Left ventricle myocardium inferior (tissue), 1 donor: ENCODE measurements at places on chromosomes 5 and 9. TPM values are rescaled to one million over a fixed set of nuclear protein-coding genes. Genes with fewer than 3 reads are reported as not detected.

- DNase-seq: no peak
Measured at GRCh38 chr5:9337928-9338595, 207.8 kb downstream of the SEMA5A start.

- DNase-seq: peak; percentile 76
Measured at GRCh38 chr5:132103332-132103951, 29.9 kb downstream of the CSF2 start.

- no peak for DNase-seq
Measured at GRCh38 chr5:115333164-115333563, 36.7 kb upstream of the CCDC112 start.

- no peak for DNase-seq
Measured at GRCh38 chr9:94014066-94014654, 59.0 kb upstream of the BARX1 start.

DNA sequence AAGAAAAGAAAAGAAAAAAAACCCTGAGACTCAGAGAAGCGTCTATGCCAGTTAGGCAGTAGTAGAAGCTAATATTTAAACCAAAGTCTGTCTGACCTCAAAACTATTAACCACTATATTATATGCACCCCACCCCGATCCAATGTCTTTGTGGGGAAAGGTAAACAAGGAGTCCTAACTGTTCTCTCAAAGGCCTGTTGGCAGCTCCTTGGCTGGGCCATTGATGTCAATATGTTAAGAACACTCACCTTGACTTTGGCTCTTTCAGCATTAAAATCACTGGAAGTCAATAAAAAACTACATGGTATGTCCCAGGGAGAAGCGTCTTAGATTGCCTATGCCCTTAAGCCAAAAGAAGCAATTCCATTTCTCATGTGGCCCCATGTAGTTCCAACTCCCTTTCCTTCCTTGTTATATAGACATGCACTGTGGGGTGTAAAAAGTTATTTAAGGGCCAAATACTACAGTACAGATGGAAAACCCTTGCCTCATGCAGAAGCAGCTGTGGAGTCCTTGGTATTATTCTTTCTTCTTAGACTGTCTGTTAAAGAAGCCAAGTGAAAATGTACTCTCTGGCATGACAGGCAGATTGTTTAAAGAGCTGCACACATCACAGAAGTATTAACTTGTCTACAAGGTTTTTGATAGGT lies 308.6 kb upstream of the RPS23 start:
- DNase-seq: no peak

- DNase-seq: no peak
Measured at GRCh38 chr9:76357555-76357954, 36.7 kb downstream of the RFK start.

GRCh38 chr9:100725371-100725770 lies 147.5 kb downstream of the CAVIN4 start:
- DNase-seq: no peak

DNA sequence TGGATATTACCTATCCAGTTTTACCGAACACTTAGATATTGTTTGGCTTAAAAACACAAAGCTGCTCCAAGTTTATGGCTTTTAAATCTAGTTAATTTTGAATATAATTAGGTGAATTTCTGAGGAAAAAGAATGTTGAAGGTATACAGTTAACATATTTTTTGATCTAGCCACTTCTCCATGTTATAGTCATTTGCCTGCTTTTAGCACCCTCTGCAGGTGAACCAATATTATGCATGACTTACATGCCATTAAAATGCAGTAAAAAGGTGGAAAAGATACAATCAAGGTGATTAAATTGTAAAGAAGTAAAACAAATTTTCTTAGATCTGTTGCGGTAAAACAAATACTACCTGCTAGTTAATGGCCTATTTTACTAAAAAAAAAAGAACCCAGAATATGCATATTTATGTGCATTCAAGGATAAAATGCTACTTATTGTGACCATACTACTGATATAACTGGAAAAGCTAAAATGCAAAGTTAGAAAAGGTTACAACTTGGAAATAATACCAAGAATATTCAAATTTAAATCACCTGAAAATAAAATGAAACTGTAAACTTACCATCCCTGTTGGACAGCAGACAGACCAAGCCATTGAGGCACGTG lies 132.1 kb downstream of the AP3B1 start:
- no peak for DNase-seq

DNA sequence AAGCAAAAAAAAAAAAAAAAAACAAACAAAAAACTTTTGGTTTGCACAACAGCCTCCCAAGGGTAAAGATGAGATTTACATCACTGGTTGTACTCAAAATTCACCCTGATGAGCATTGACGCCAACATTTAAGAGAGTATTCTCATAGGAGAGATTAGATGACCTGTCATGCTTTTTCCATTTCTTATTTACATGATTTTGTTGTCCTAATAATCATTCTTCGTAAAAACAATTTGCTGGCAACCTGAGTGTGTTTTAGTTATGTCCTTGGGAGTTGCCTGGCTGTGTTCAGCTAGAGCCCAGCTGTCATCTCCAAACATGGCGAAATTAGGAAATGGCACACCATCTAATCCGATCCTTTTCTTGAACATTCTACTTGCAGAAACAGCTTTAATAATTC lies 186.4 kb upstream of the MRPS30 start:
- DNase-seq: no peak

- DNase-seq: no peak
Measured at GRCh38 chr5:146101646-146102045, 3.7 kb downstream of the PLAC8L1 start.

- peak; percentile 29 for DNase-seq
Measured at GRCh38 chr5:4095918-4096630, 500.4 kb downstream of the IRX1 start.

GRCh38 chr5:138912093-138912492 lies 37.0 kb upstream of the LRRTM2 start:
- DNase-seq: no peak

The CCL28 gene
- 0.60 TPM for total RNA-seq

The DNAJC21 gene
- total RNA-seq: 55.5 TPM

The FAM219A gene
- total RNA-seq: 22.9 TPM

The PDGFRB gene
- total RNA-seq: 39.7 TPM
